CD4-positive, alpha-beta T cell treated with Interleukin-21 for 1 hour (primary cell): ENCODE measurements at places on chromosomes 12 and 14.

- DNase-seq, result no peak
Observed at GRCh38 chr12:56941299-56942017, 7.2 kb upstream of the SDR9C7 start.

GRCh38 chr12:21773806-21774205 is 700 bp downstream of the KCNJ8 start:
- DNase-seq, result no peak

DNA sequence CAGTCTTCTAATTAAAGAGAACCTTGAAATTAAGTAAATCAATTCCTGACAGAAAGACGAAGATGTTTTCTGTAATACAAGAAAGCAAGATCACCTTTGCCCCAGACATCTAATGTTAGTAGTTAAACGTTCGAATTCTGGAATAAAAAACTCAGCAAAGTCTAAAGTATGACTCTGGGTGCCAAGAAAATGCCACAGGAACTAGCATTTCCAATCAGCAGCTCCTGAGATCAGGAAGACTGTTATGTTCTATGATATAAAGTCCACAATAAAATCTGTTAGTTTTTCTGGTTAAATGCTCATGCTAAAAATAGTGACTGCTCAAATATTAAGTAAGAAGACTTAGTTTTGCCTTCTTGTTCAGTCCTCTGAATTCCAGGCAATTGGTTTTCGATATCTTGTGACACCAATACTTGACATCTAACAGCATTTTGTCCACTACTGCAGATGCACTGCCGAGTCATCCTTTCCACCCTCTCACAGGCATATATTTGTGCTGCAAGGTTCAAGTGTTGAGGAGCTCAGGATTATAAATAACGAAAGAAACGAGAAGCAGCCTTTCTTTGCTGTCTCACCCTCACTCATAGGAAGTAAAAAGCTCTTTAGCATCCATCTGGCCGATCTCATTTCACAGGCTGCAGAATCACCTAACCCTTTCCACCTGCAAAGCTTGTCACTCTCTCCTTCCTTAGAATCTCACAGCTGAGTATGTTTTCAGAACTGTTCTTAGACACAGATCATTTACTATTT is 32.0 kb downstream of the SSH1 start:
- no peak for DNase-seq

DNA sequence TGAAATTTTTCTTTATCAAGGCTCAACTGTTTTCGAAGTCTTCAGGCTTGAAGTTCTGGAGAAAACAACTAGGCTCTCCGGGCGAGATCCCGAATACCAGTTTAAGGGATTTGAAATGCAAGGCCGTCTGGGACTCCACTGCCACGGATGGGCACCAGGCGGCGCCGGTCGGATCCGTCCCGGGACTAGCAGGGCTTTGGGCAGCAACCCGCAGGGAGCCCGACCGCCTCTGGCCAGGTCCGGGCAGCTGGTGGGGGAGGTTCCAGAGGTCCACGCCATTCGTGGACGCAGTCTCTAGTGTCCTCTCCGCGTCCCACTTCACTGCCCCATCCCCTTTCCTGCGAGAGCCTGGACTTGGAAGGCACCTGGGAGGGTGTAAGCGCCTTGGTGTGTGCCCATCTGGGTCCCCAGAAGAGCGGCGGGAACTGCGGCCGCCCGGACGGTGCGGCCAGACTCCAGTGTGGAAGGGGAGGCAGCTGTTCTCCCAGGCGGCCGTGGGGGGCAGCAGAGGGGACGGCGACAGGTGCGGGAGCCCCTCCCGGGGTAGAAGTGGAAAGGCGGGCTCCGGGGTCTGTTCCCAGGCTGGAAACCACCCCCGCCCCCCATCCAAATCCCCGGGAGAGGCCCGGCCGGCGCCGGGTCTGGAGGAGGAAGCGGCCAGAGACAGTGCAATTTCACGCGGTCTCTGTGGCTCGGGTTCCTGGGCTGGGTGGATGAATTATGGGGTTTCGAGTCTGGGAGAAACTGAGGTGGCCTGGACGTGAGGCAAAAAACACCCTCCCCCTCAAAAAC is 838 bp upstream of the ERBB3 start:
- peak; percentile 55 for DNase-seq

- DNase-seq, result peak; percentile 10
Observed at GRCh38 chr12:56257491-56258067, 605 bp downstream of the ANKRD52 start.

- no peak for DNase-seq
Observed at GRCh38 chr14:45065956-45066355, 18.0 kb upstream of the PRPF39 start.

GRCh38 chr12:1927751-1928351 is 9.4 kb upstream of the CACNA2D4 start:
- no peak for DNase-seq

GRCh38 chr12:81255947-81256346 is 178.1 kb downstream of the ACSS3 start:
- DNase-seq, result no peak

- DNase-seq, result no peak
Observed at GRCh38 chr12:95829395-95829794, 29.4 kb upstream of the SNRPF start.

DNA sequence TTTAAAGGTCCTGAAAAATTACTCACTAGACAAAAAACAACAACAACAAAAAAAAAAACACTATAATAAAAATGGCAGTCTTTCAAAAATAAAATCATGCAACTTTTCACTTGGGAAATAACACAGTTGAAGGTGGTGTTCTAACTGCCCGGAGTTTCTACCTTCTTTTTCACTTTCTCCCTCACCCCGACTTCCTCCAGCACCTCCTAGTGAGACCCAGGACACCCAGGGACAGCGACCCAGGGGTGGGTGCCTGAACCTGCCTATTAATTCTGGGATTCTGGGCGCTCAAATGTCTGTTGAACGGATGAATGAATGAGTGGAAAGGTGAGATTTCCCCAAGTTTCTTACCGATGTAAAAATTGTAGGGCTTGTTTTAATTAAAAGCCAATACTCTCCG is 2.0 kb upstream of the FZD10 start:
- DNase-seq, result no peak
